GM20000 (cell line): ENCODE measurements at places on chromosomes 6 and 20.

GRCh38 chr6:122207794-122208193, 191.7 kb upstream of the HSF2 start:
- DNase-seq, result no peak

DNA sequence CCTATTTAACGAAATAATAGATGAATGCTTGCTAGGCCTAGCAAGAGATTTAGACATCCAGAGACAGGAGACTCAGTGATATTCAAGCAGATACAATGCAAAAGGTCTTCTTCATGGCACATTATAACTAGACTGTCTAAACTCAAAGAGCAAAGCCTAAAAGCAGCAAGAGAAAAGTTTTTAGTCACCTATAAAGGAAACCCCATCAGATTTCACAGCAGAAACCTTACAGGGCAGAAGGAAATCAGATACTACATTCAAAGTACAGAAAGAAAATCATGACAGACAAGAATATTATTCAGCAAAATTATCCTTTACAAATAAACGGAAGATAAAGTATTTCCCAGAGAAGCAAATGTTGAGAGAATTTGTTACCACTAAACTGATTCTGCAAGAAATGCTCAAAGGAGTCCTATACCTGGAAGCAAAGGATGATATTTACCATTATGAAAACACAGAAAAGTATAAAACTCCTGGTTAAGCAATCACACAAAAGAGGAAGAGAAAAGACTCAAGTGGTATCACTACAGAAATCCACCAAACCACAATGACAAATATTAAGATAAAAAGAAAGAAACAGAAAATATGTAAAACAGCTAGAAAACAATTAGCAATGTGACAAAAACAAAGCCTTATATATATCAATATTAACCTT, 333.7 kb downstream of the MEI4 start:
- no peak for DNase-seq

GRCh38 chr20:50293284-50294139, 102.9 kb downstream of the CEBPB start:
- DNase-seq, result no peak

GRCh38 chr6:157823528-157824370, 703 bp downstream of the SNX9 start:
- peak; percentile 79 for DNase-seq

DNA sequence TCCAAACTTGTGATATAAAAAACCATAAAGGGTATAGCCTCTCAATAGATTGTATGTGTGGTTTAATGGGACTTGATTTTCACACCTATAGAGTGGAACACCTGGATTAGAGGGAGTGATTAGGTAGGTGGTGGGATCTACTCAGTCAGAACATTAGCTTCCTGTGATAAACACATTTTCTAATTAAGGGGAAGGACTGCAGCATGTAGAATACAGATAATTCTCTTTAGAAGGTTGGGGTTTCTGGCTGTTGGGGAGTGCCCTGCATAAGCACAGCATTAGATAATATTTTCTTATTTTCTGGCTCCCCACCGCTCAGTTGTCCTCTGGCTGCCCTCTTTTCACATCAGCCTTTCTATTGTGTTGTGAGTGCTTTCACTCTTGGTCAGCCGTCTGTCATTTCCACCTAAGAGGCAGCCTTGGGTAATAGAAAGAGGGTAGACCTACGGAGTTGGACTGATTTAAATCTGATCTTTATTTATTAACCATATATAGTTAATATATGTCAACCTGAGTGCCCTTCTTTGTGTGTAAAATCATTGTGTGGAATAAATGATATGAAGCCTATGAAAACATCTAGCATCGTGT, 8.0 kb downstream of the CSE1L start:
- DNase-seq, result peak; percentile 35

GRCh38 chr6:17744019-17744756, 37.5 kb upstream of the NUP153 start:
- no peak for DNase-seq

GRCh38 chr6:107218142-107218541, 102.8 kb upstream of the BEND3 start:
- no peak for DNase-seq

DNA sequence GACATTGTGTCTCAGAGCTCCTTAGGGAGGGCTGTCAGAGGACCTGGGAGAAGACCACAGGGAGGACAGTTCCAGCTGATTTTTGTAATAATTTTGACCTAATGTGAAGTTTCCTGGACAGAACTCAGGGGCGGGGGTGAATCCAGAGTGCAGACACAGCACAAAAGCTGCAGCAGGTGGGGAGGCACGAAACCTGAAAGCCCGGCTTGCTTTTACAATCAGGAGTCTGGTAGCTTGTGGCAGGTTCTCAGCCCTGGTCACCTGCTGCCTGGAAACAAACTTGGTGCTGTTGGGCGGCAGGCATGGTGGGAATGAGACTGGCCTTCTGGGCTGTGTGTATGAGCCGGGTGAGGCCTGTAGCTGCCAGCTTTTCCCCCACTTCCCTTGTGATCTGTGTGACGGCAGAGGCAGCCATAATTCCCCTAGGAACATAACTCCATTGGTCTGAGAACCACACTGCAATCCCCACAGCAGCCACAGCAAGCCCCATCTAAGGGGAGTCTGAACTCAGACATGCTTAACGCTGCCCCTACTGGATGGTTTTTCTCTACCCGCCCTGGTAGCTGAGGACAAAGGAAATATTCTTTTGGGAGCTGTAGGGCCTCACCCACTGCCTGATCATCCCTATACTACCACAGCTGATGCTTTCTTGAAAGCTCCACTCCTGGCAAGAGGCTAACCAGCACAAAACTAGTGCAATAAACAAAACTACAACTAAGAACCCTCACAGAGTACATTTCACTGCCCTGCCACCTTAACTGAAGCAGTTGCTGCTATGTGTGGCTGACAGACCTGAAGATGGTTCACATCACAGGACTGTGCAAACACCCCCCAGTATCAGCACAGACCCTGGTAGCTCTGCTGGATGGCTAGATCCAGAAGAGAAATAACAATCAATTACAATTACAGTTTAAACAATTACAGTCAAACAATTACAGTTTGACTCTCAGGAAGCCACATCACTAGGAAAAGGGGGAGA, 1055.1 kb upstream of the GJE1 start:
- DNase-seq, result peak; percentile 3

DNA sequence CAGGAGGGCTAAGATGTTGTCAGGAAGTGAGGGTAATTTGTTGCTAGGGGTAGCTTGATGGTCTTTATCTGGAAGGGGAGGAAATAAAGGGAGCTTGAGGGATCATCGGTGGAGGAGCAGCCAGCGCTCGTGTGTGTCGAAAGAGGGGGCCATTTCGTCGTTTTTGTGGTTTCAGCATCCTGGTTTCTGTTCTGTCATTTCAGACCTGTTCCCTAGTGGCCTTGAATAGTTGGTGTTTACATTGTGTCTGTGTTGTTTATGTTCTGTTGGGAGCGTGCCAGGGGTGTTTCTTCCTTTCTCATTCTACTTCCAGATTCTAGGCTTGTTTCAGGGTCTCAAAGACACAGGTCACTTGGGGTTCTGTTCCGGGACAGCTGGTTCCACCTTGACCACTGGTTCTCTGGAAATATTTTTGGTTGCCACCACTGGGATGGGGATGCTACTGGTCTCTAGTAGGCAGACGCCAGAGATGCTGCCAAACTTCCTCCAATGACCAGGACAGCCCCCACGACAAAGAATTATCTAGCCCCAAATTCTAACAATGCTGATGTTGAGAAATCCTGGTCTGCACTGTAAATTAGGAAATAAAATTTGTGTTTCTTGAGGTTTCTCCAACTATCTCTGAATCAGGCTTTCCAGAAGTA, 113.9 kb upstream of the NAA20 start:
- DNase-seq, result peak; percentile 73

DNA sequence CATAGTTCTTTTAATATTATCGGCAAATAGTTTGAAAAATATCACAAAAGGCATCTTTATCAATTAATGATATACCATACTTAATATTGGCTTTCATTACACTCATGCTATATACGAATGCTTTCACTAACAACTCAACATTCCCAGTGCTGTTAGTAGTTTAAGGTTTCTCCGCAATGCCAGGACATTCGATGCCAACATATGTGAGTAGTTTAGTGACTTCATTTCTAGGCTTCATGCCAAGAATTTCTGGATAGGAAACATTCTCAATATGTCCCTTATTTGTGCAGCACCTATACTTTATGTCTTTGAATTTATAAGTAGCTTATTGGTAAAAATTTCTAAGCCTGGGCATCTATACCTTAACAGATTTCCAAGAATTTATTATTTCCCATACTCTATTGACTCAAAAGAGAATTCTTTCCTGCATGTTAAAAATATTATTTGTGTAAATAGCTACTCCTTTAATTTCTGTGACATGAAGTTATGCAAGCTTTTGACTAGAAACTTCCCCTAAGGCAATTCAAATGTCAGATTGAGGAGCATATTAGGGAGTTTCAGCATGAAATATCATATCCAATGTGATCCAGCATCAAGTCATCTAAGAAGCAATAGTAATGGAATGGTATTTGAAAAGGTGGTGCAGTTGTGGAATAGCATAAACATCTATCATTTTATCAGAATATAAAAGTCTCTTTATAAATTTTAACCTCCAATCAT, 236.0 kb upstream of the STXBP5 start:
- DNase-seq, result no peak

GRCh38 chr20:61963149-61963548, 102.5 kb downstream of the TAF4 start:
- DNase-seq, result no peak

DNA sequence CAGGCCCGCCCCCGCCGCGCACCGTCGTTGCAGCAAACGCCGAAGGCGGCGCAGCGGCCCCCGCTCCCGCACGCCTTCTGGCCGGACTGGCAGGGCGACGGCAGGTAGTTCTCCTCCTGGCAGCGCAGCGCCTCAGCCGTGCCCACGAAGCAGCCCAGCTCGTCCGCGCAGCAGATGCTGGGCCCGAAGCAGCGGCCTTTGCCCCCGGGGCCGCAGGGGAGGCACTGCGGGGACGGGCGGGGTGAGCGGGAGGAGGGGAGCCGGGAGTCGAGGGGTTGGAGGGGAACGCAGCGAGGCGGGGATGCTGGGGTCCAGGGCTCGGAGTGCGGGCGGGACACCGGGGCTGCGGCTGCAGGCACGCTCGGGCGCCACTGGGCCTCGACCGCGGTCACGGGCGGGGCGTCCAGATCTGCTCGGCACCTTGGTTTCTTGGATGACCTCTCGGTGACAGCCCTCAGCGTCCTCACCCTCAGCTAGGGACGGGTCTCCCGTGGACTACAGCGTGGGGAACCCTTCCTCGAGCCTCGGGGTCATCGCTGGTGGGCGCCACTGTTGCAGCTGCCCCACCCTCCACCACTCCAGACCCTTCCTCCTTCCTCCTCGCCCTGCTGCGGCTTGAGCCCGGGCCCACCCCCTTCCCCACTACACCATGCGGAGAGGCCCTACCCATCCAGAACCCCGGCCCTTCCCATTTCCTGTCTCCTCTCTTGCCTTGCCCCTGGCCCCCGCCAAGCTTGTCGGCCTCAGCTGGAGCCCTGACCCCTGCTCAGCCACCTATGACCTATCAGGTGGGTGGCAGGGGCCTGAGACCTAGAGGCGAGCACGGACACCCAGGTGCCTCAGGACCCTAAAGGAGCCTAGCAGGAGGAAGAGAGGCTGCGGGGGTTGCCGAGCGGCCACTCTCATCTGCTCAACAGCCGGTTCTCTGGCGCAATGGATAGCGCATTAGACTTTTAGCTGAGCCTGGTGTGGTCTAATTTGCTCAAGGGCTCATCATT, 1.3 kb downstream of the AVP start:
- no peak for DNase-seq

DNA sequence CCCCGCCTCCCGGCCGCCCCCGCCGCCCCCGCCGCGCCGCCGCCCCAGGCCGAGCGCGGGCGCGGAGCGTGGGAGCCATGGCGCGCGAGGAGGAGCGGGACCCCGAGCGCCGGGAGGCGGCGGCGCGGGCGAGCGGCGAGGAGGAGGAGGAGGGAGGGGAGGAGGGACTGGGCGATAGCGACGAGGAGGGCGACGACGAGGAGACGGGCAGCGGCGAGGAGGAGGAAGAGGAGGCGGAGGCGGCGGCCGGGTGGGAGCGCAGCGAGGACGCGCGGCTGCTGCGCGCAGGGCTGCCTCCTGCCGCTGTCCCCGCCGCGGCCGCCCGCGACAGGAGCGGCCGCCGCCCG, at the start of gene SLC24A3:
Gene SLC24A3 (plus strand): TSS at position 174 of the 347 bp plus-strand sequence.
- no peak for DNase-seq

- no peak for DNase-seq
Measured at GRCh38 chr6:70219943-70220613, 82.8 kb downstream of the COL9A1 start.

DNA sequence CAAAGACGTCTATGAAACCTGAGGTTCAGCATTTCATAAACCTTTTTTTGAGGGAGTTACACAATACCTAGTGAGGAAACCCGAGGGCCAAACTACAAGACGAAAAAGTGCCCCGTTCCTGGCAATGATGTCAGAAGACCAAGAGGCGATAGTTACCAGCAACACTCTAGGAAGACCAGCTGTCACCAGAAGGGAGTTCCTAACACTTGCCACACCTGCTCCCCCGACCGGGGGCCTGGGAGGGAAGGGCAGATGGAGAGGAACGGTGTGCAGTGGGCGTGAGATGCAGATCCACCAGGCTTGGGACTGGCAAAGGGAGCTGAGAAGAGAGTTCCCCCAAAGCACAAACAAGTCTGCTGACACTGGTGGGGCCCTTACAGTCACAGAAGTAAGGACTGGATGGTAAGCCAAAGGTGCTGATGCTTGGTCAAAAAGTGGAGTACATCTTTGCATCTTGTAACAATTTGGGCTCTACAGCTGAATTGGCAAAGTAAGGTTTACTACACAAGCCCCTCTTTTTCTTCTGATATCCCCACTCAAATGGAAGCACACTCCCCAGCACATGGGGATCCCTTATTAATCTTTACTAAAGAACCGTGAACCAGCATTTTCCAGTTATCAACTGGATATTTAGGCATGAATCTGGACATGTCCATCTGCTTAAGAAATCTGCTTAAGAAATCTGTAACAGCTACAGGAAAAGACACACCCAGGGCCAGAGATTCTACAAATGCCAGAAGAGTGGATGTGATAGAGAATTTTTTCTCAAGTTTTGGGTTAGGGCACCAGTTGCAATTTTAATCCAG, 38.5 kb downstream of the PANK2 start:
- no peak for DNase-seq

- DNase-seq, result no peak
Measured at GRCh38 chr6:26502165-26502564, 2.1 kb downstream of the BTN1A1 start.

- DNase-seq, result no peak
Measured at GRCh38 chr20:44170816-44171410, 16.1 kb downstream of the JPH2 start.

GRCh38 chr20:35085477-35086225, 7.0 kb downstream of the TRPC4AP start:
- no peak for DNase-seq
